Kasumi-1 (cell line): ENCODE measurements at places on chromosomes 7 and 10.

- DNase-seq = no peak
Observed at GRCh38 chr7:36507475-36508440, 118.1 kb downstream of the ANLN start.

- DNase-seq = no peak
Observed at GRCh38 chr10:69218831-69219230, 1.3 kb upstream of the HKDC1 start.

GRCh38 chr7:149826344-149827088 is 11.7 kb upstream of the ZNF862 start:
- DNase-seq = no peak

GRCh38 chr7:36473454-36474282 is 84.0 kb downstream of the ANLN start:
- DNase-seq = peak; percentile 47

DNA sequence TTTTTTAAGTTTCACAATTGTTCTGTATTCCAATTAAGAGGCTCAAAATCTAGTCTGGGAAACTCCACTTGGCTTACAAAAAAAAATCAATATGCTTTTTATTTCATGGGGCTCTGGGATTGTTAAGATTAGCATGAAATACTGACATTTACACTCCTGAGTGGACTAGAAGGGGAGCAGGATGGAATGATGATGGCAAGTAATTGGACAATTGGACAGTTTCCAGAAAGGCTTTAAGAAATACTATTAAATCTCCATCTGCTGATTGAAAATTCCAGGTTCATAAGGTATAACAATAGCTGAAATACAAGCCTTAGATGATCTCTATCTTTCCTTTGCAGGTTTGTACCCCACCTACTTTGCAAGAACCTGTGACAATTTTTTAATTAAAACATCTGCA is 184.4 kb downstream of the LRRTM3 start:
- DNase-seq = no peak

GRCh38 chr10:60524541-60524940 is 134.9 kb upstream of the ANK3 start:
- DNase-seq = no peak

- DNase-seq = no peak
Observed at GRCh38 chr7:88666626-88667025, 92.9 kb upstream of the ZNF804B start.

GRCh38 chr10:22427890-22428571 is 82.7 kb downstream of the SPAG6 start:
- DNase-seq = no peak

GRCh38 chr10:112052166-112052565 is 131.4 kb downstream of the GPAM start:
- DNase-seq = no peak

GRCh38 chr10:15642095-15642494 is 77.6 kb downstream of the ITGA8 start:
- DNase-seq = no peak

GRCh38 chr10:48305905-48306264 is 592 bp upstream of the MAPK8 start:
- no peak for DNase-seq

DNA sequence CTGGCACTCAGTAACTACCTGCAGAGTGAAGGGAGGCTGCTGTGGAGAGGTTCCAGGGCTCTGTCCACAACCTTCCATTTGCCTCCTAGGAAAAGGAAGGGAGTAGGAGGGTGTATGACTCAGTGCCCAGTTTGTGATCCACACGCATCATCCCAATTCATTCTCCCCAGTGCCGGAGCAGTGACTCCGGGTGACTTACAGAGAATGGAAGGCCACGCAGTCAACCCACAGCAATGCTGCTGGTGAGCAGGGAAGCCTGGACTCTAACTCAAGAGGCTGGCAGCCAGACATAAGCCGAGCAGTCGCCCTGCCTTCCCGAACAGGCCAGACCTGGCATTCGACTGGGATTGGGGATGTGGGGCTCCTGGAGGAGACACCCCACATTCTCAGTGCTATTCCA is 139.9 kb downstream of the SH3PXD2A start:
- DNase-seq = no peak

GRCh38 chr10:23978317-23978716 is 230.6 kb upstream of the KIAA1217 start:
- DNase-seq = no peak

DNA sequence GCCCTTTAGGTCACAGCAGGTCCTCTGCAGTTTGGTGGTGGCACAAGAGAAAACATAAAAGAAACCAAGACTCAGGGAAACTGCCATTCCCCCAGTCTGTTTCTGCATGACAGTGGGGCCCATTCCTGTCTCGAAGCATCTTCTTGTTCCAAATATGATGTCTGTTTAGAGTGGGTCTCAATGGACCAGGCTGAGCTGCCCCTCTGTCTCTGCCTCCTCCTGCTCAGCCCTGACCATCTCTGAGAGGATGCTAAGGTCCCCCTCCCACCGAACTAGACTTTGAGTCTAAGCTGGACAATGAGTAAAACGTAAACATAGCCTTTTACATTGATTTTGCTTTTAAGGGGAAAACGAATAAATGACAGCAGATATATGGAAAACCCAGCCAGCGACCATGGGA is 40.4 kb downstream of the CLEC2L start:
- DNase-seq = no peak

DNA sequence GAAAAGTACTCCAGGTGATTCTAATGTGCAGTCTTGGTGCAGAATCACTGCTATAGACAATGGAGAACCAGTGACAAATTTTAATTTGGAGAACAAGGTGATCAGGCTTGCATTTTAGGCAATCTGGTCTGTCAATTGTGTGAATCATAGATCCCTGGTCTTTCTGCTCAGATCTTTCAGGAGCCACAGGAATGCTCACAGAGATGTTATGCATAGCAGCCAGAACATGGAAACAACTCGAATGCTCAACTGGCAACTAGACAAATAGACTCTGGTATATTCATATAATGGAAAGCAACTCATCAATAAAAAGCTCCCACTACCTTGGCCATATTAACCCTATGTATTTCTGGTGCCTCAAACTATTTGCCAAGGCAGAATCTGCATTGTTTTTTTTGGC is 209.1 kb downstream of the PHF14 start:
- DNase-seq = no peak

GRCh38 chr7:107843184-107843583 is 40.2 kb upstream of the SLC26A3 start:
- DNase-seq = no peak

- no peak for DNase-seq
Observed at GRCh38 chr10:88754287-88754686, 5.5 kb upstream of the LIPN start.

- DNase-seq = peak; percentile 87
Observed at GRCh38 chr7:108525327-108525984, 479 bp downstream of the PNPLA8 start.

DNA sequence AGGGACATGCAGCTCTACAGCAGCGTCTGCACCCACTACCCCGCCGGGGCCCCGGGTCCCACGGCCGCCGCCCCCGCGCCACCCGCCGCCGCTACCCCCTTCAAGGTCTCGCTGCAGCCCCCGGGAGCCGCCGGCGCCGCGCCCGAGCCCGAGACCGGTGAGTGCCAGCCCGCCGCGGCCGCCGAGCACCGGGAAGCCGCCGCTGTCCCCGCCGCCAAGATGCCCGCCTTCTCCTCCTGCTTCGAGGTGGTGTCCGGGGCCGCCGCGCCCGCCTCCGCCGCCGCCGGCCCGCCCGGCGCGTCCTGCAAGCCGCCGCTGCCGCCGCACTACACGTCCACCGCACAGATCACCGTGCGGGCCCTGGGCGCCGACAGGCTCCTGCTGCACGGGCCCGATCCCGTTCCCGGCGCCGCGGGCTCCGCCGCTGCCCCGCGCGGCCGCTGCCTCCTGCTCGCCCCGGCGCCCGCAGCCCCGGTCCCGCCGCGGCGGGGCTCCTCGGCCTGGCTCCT is 631 bp downstream of the OTUD1 start:
- DNase-seq = no peak

DNA sequence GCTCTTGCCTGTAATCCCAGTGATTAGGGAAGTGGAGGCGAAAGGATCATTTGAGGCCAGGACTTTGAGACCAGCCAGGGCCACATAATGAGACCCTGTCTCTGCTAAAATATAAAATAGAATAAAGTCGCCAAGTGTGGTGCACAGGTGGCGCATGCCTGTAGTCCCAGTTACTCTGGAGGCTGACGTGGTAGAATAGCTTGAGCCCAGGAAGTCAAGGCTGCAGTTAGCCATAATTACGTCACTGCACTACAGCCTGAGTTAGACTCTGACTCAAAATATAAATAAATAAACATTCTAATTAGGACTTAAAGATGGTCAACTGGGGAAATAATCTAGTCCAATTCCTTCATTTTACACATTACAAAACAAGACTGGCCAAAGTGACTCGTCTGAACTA is 768 bp downstream of the CHCHD2 start:
- peak; percentile 33 for DNase-seq

DNA sequence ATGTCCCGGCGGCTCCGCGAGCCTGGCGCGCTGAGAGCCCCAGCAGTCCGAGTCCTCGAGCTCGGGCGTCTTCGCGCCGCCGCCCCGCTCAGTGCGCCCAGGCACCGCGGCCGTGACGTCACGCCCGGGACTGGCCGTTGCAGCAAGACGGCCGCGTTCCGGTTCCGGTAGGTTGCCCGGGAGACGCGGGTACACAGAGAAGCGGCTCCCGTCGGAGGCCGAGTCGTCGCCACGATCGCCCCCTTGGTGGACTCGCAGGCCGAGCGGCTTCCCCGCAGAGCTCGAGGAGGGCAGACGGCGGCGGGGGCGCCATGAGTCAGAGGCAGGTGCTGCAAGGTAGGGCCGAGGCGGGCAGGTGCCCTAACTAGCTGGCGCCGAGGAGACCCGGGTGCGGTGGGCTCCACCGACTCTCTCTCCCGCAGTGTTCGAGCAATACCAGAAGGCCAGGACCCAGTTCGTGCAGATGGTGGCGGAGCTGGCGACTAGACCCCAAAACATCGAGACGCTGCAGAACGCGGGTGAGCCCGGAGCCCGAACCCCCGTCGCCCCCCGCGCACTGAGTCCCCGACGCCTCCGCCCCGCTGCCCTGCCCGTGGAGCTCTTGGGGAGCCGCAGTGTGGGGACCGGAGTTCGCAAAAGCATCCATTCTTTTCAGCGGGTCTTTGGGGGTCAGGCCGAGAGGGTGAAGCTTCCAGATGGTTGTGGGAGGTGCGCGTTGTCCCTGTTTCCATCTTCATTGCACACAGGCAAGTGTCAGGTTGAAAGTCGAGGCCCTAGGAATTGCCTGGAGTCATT is at the start of gene SPAG6:
SPAG6 (plus strand) TSS at position 196 of the 795 bp plus-strand sequence; CDS start at position 312, 116 bp downstream.
- no peak for DNase-seq

DNA sequence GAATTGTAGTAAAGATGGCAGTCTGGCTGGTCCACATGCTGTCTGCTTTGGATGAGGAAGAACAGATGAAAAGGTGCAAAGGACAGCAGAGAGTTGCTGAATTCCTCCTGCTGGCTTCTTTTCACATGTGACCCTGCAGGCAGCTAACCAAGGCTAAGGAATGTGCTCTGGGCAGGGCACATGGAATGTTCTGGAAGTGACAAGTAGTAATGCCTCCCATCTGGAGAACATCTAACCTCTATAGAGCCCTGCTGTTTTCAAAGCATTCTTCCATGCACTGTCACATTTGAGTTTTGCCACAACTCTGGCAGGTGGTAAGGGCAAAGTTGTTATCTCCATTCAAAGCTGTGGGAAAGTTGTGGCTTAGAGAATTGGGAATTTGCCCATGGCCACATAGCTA is 208.8 kb downstream of the STK31 start:
- DNase-seq = no peak

DNA sequence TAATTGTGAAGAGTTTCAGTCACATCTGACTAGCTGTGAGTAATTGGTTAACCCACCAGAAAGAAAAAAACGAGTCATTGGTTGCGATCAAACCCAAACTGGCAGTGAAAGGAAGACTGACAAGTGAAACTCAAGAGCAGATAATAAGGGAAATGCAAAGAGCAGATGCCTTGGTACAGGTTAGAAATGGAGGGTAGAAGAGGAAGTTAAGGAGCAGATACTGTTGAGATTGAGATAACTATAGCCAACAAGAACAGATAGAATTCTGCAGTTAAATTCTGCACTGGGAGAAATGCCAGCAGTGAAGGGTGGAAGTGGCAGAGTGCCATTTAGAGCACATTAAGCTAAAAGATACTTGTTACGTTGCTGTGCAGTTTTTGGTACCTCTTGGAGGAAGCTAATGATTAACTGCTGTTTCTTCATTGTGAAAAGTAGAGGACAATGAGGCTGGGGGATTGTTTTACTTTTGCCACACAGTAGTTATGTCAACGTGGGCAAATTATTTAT is 65.8 kb downstream of the CDK13 start:
- DNase-seq = peak; percentile 92

GRCh38 chr10:60073781-60074656 is 167.7 kb upstream of the CCDC6 start:
- no peak for DNase-seq

GRCh38 chr7:41336981-41337380 is 365.9 kb downstream of the INHBA start:
- no peak for DNase-seq

- no peak for DNase-seq
Observed at GRCh38 chr10:73900064-73900463, 10.9 kb upstream of the PLAU start.

- DNase-seq = no peak
Observed at GRCh38 chr10:95459446-95460045, 101.6 kb downstream of the SORBS1 start.

GRCh38 chr7:13036256-13036780 is 348.9 kb downstream of the ARL4A start:
- DNase-seq = no peak

GRCh38 chr7:112272921-112273561 is 66.5 kb downstream of the ZNF277 start:
- peak; percentile 34 for DNase-seq

DNA sequence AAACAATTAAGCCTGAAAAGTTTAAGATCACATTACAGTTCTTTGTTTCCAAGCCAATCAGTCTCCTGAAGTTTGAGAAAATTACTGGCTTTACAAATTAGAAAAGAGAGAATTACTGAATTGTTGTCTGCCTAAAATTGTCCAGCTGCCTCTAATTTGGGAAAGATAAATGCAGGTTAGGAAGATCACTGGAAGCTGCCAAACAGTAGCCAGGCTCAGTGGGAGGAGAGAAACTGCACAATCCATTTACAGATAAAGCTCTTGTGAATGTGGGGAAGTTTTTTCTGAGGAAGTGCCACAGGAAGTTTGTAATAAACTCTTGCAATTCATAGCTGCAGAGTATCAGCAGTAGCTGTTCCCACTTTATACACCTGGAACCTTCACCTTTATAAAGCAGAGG is 100.7 kb downstream of the IQUB start:
- peak; percentile 10 for DNase-seq

- no peak for DNase-seq
Observed at GRCh38 chr7:130882396-130882795, 148.4 kb upstream of the KLF14 start.

DNA sequence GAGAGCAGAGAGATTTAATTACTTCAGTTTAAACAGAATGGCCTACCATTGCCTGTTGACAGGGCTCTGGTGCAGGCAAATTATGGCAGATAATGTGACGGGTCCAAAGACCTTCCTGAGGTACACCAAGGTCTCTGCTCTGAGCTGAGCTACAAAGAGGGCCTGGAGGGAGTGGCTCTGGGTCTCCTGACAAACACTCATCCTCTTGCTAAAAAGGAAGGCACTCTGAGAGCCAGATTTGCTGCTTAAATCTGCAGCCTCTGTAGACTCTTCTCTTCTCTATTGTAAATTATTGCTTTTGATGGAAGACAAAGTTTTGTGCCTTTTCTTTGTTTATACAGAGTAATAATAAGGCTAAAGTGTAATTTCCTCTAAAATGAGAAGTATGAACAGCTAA is 529.5 kb upstream of the FZD8 start:
- DNase-seq = no peak

- no peak for DNase-seq
Observed at GRCh38 chr7:29987083-29987482, 2.5 kb downstream of the SCRN1 start.

GRCh38 chr7:27943241-27943640 is 203.3 kb downstream of the TAX1BP1 start:
- no peak for DNase-seq
